ENCODE measurements at places on chromosomes 16 and 17.
A peak's percentile ranks its signal among the peaks of the same experiment; 100 is the strongest.

DNA sequence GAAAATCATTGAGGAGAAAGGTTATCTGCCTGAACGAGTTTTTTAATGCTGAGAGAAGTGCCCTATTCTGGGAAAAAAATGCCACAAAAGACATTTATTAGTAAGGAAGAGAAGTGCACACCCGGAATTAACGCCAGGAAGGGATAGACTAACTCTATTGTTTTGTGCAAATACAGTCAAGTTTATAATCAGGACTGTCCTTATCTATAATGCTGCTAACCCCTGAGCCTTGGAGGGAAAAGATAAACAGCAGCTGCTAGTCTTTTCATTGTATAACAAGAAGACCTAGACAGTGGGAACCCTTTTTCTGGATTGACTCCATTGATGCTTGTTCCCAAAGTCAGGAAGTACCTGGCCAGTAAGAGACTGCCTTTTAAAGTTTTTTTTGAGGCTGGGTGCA is 26.5 kb downstream of the BCAS3 start:
- no peaks in the 10 kb centered on the region for H3K4me1 ChIP-seq
- H3K27ac ChIP-seq: no peak overlapping the region
- H3K36me3 ChIP-seq: peaks cover 6% of the 10 kb centered on the region

DNA sequence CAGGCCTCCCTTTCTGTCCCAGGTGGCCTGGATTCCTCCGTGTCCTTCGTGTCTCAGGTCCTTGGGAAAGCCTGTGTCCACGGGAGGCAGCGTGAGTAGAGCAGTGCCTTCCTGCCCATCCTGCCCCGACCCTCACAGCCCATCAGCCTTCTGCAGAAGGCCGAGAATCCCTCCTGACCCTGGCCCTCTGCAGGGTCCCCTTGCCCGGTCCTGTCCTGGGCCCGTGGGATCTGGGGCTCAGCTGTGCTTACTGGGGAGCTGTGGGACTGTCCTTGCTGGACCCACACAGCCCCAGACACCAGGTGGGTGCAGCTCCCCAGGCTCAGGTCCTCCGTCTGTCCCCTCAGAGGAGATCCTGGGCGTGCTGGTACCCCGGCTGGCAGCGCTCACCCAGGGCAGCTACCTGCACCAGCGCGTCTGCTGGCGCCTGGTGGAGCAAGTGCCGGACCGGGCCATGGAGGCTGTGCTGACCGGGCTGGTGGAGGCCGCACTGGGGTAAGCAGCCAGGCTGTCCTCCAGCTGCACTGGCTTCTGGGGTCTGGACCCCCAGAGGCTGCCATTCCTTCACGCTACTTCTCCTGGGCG is 3.9 kb downstream of the TELO2 start:
- no peak overlapping the region for H3K27ac ChIP-seq
- no peak for DNase-seq
- H3K27me3 ChIP-seq: no peaks in the 10 kb centered on the region
- H3K4me3 ChIP-seq: no peak overlapping the region
- peaks cover 11% of the 10 kb centered on the region for H3K4me1 ChIP-seq

DNA sequence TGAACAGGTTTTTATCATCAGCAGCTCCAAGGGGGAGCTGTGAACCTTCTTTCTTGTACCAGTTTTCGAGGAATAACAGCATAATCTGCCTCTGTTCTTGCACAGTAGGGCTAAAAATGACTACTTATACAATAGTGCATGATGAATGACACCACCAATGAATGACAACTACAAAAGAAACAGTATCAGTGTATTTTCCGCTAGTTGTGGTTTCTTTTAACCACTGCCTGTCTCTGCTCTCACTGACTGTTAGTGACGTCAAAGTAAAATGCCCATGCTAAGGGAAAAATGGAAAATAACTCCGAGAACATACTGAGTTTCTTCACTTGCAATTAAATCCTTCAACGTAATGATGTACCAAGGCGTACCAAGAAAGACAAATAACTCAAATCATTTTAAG is 294.9 kb downstream of the MAP2K6 start:
- no peak overlapping the region for H3K4me3 ChIP-seq
- H3K27ac ChIP-seq: no peak overlapping the region
- no peak for DNase-seq

DNA sequence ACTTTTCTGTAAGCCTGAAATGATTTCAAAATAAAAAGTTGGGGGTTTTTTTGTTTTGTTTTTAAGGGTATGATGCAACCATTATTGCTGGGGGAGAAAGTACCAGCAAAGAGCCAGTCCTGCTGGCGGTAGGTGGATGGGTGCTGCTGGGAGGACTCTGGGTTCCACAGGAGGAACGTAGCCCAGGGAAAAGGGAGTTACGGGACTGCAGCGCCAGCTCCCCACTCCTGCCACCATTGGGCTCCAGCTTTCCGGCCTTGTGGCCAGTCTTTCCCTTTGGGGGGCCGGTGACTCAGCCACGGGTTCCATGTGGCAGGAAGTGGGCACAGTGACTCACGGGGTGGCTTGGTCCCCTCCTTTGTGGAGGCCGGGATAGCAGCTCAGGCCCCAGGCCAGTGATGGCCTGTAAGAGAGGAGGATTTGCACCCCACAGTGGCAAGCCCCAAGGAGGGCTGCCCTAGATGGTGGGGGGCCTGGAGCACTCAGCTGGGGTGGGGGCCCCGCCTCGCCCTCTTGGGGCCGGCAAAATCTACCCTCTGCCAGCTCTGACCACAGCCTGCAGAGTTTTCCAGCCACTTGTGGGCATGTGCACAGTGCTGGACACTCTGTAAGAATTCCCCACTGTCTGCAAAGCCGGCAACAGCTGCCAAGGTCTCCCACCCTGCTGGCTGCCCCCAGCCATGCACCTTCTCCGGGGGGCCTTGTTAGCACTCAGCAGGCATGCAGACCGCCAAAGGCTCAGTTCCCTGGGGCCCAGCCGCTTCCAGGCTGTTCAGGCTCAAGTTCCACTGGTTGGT is 30.4 kb downstream of the SOCS3 start:
- peaks cover 18% of the 10 kb centered on the region for H3K4me1 ChIP-seq
- no peaks in the 10 kb centered on the region for H3K36me3 ChIP-seq
- H3K4me3 ChIP-seq: no peak overlapping the region
- no peak overlapping the region for H3K27ac ChIP-seq
- DNase-seq: no peak

DNA sequence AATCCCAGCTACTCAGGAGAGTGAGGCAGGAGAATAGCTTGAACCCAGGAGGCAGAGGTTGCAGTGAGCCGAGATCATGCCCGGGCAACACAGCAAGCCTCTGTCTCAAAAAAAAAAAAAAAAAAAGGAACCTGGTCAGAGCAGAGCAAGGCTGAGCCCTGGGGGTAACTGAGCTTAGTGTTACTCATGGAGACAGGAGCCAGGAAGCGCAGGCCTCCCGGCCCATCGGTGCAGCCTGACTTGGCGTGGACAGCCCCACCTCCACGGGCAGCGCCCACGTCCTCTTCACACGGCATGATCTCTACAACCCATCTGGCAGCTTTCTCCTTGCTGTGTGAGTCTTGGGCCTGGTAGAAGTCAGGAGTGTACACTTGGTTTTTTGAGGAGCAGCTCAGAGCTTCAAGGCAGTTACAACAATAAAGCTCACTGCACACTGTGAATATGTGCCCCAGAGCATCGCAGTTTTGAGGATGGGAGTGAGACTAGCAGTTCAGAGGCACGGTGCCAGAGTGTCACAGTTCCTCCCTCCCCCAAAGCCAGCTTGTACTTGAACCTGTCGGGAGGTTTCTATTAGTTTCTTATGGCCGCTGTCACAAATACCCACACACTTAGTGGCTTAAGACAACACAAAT is 129.9 kb downstream of the RAP1GAP2 start:
- H3K27me3 ChIP-seq: peaks cover 8% of the 10 kb centered on the region
- H3K36me3 ChIP-seq: no peaks in the 10 kb centered on the region
- H3K27ac ChIP-seq: no peak overlapping the region
- no peak overlapping the region for H3K4me3 ChIP-seq
- H3K4me1 ChIP-seq: peaks cover 8% of the 10 kb centered on the region

DNA sequence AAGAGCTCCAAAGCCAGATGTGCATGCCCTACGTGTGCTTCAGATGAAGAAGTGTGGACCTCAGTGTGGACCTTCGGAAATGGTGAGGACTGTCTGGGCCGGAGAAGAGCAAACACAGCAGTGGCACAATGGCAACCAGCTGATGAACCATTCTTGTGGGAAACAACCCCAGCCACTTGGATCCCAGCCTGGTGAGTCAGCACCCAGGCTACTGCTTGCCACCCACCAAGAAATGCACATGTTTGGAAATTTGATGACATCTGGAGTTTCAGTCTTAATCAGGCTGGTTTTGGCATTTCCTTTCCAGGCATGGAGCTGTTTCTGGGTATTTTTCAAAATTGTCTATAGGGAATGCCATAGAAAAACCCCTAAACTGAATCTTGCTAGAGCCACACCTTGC is 42.7 kb downstream of the DYNLRB2 start:
- no peak overlapping the region for H3K4me3 ChIP-seq
- H3K27ac ChIP-seq: no peak overlapping the region
- peaks cover 5% of the 10 kb centered on the region for H3K27me3 ChIP-seq
- DNase-seq: no peak

- H3K27me3 ChIP-seq: no peaks in the 10 kb centered on the region
- H3K4me3 ChIP-seq: no peak overlapping the region
- no peak for DNase-seq
- peaks cover 8% of the 10 kb centered on the region for H3K36me3 ChIP-seq
- H3K27ac ChIP-seq: peak overlapping the region; percentile 79
Observed at GRCh38 chr17:3804503-3804931, 3.5 kb upstream of the ITGAE start.

DNA sequence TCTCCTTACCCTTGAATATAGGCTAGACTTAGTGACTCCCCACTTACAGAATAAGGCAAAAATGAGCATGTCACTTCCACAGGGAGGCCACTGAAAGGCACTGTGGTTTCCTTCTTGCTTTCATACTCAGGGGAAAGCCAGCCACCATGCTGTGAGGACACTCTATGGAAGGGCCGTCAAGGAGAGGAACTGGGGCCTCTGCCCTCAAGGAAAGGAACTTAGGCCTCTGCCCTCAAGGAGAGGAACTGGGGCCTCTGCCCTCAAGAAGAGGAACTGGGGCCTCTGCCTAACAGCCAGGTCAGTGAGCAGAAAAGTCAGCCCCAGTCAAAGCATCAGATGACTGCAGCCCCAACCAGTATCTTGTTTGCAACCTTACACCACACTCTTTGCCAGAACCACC is 30.1 kb downstream of the VPS35 start:
- H3K27ac ChIP-seq: peak overlapping the region; percentile 1
- H3K36me3 ChIP-seq: peaks cover 17% of the 10 kb centered on the region
- H3K27me3 ChIP-seq: no peaks in the 10 kb centered on the region
- DNase-seq: peak; percentile 43
- peaks cover 16% of the 10 kb centered on the region for H3K4me1 ChIP-seq
- no peak overlapping the region for H3K4me3 ChIP-seq

GRCh38 chr16:27421961-27422740 is 20.2 kb downstream of the IL21R start:
- H3K27me3 ChIP-seq: no peaks in the 10 kb centered on the region
- H3K36me3 ChIP-seq: peaks cover 52% of the 10 kb centered on the region
- H3K4me1 ChIP-seq: peaks cover 44% of the 10 kb centered on the region

DNA sequence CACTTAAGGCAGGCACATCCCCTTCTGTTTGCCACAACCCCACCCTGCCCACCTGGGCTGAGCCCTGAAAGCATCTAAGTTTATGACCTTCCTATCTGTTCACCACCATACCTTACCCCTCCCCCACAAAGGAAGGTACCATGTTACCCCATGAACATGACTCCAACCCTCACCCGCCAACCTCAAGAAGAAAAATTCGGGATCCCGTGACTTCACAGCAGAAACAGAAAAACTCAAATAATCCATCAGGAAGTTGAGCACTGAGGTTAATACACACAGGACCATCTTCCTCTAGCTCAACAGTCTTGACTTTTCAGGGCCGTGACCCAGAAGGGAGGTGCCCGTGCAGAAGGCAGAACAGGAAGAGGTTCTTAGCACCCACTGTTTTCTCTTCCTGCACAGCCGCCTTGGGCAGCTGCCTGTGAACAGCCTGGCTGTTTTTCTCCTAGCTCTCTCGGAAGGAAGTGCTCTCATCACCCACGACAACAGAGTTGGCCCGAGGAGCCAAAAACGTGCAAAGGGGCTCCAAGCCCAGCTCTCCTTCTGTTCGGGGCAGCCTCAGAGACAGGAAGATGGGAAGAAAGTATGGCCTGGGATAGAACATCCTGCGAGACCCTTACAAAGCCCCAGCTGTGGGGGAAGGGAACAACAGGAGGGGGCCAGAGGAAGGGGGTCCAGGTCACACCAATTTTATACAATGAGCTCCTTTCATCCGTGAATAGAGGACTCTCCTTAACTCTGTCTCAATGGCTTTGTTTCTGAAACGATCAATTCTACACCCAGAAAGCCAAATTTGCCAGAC is 101.1 kb downstream of the XYLT1 start:
- peaks cover 4% of the 10 kb centered on the region for H3K36me3 ChIP-seq
- H3K4me1 ChIP-seq: peaks cover 97% of the 10 kb centered on the region
- H3K27me3 ChIP-seq: no peaks in the 10 kb centered on the region
- DNase-seq: peak; percentile 83

DNA sequence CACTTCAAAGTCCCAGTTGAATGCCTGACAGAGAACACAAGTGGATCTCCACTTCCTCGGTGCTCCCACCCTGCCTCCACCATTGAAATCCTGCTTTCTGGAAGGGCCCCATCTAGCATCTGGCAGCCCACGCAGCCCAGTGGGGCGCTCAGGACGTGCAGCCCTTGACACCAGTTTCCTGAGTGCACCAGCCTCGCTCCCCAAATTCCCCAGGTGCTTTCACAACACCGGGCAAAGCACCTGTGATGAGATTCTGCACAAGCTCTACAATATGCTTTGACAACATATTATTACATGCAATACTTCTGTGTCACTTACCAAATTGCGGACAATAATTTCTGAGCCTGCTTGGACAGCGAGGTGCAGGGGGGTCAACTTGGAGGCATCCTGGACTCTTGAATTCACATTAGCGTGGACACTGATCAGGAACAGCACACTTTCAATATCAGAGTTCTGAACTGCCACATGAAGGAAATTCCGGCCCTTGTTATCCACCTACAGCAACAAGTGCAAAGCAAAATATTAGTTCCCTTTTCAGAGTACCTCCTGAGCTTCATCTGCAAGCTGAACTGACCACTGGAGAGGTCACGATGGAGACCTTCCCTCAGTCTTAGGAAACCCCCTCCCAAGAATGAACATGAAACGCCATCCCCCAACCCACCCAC is 33.9 kb downstream of the CYB5D2 start:
- H3K4me1 ChIP-seq: no peaks in the 10 kb centered on the region
- DNase-seq: no peak
- H3K27ac ChIP-seq: no peak overlapping the region
- no peaks in the 10 kb centered on the region for H3K27me3 ChIP-seq

GRCh38 chr17:67223924-67224323 is 21.1 kb downstream of the HELZ start:
- H3K27me3 ChIP-seq: no peaks in the 10 kb centered on the region
- H3K4me3 ChIP-seq: no peak overlapping the region
- peaks cover 40% of the 10 kb centered on the region for H3K4me1 ChIP-seq
- H3K27ac ChIP-seq: no peak overlapping the region

GRCh38 chr17:62780269-62780668 is 27.8 kb downstream of the MARCHF10 start:
- peaks cover 8% of the 10 kb centered on the region for H3K36me3 ChIP-seq

- H3K4me3 ChIP-seq: no peak overlapping the region
- peaks cover 15% of the 10 kb centered on the region for H3K27me3 ChIP-seq
Observed at GRCh38 chr16:80390046-80390445, 150.7 kb upstream of the DYNLRB2 start.

- no peak overlapping the region for H3K27ac ChIP-seq
- no peaks in the 10 kb centered on the region for H3K4me1 ChIP-seq
- no peak overlapping the region for H3K4me3 ChIP-seq
- peaks cover 22% of the 10 kb centered on the region for H3K27me3 ChIP-seq
- no peak for DNase-seq
Observed at GRCh38 chr16:49993579-49993978, 31.4 kb upstream of the CNEP1R1 start.

GRCh38 chr17:13922885-13923284 is 146.4 kb upstream of the COX10 start:
- DNase-seq: no peak
- H3K27ac ChIP-seq: peak overlapping the region; percentile 69
- H3K4me3 ChIP-seq: no peak overlapping the region
- H3K27me3 ChIP-seq: no peaks in the 10 kb centered on the region
- no peaks in the 10 kb centered on the region for H3K36me3 ChIP-seq

Data from naive B cell (primary cell).